ENCODE measurements at places on chromosomes 1 and 21.
A peak's percentile ranks its signal among the peaks of the same experiment; 100 is the strongest.

GRCh38 chr1:41823471-41823870, 95.3 kb downstream of the HIVEP3 start:
- DNase-seq = no peak

DNA sequence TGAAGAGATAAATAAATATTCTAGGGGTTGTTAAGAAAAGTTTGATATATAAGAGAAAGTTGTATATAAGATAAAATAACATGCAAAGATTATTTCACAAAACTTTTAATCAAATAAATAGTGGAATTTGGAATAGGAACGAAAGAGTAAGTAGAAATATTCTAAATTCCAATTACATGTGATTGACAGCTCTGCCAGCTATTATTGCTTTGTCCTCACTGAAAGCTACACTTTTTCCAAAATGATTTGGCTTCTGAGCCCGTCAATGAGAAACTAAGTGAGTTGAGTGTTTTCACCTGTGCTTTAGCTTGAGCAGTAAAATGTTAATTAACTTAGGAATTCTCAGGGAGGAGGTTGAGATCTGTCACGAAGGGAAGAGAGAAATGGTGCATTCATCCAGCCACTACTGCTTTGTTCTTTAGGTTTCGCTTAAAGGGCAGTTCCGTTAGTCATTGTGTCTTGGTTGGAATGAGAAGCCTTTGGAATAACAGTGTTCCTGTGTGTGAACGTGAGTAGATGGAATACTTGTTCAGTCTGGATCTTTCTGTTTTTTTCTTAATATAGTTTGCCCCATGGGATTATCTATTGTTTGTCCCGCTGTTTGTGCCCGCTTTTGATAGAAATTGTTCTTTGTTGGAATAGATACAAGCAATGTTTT, 63.3 kb upstream of the CR1L start:
- DNase-seq = no peak

DNA sequence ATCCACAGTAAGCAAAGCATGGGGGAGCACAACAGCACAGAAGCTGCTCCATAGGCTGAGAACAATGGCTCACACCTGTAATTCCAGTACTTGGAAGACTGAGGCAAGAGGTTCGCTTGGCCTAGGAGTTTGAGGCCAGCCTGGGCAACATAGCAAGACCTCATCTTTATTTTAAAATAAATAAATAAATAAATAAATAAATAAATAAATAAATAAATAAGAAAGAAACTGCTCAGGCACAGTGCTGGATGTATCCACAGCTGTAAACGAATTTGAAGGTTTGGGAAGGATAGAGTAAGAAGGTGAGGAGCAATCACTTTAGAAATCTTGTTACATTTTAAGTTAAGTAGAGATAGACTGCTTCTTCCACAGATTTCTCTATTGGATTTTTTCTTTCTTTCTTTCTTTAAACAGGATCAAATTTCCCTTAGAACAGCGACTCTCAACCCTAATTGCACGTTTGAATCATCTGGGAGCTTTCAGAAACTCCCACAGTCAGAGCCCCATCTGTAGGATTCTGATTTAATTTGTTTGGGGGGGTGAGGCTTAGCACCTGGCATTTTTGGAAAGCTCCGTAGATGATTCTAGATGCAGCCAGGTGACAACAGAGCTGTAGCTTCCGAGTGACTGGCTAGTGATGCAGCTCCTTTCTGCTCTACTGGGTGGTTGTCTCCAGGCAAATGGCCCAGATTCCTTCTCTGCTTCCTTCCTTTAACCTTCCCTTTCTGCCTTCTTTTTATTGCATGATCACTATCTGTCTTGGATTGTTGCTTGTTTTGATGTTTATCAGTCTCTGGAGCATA, 53.5 kb downstream of the S1PR1 start:
- DNase-seq = no peak

- no peak for DNase-seq
These were observed 18.1 kb upstream of the EPHA8 start for GRCh38 chr1:22545141-22545540.

- DNase-seq = no peak
These were observed 24.3 kb downstream of the PTGS2 start for GRCh38 chr1:186655876-186656275.

- no peak for DNase-seq
These were observed 62.0 kb downstream of the SLC9A1 start for GRCh38 chr1:27092888-27093287.

- DNase-seq = no peak
These were observed 30.0 kb upstream of the ETS2 start for GRCh38 chr21:38775733-38776132.

GRCh38 chr1:83593073-83593472, 405.9 kb downstream of the TTLL7 start:
- no peak for DNase-seq

DNA sequence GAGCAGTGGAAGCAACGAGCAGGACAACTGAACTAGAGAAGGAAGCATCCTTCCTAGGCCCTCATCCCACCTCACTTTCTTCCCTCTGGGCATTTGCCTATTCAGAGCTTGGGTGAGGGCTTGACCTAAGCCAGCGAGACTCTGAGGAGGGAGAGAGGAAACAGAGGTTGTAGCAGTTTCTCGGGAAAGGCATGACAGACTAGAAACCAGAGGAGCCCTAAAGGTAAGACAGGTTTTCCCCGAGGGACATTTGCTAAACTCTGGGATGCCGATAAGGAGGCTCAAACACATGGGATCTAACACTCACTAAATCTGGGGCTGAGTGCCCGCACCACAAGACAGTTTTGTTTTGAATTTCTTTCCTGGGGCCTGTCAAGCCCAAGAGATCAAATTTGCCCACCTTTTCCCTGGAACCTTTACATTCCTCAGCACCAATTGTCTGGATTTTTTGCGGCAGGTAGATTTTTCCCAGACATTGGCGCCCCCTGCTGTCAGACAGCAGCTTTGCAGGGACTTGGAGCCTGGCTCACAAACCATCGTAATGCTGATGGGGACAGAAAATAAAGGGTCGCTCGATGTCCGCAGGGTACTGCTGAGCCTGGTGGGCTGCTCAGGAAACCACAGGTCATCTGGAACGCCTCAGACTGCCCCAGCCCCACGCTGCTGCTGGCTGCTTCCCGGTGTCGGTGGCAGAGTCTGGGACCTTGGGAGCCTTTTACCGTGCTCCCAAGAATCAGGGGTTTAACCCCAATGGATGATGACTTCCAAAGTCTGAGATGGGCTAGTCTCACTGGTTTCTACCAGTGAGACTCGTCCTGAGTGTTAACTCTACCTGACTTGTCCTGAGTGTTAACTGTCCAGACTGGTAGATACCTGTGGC, 23.4 kb upstream of the TSPAN2 start:
- peak; percentile 53 for DNase-seq

DNA sequence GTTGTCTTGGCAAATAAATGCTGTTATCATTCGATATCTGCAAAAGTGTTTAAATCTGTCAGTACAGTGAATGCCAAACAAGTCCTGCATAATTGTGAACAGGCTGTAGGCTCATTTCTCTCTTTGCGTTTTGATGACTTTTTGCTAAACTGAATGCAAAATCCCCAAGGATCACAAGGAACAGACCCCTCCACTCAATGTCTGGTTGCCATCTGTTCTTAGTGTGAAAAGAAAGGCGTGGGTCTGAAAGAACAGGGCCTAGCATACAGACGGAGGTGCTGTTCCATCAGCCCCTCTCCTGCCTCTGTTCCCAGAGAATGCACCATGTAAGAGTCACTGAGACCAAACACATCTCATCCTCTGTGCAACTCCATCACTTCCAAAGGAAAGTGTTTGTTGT, 40.4 kb downstream of the EIF2B3 start:
- no peak for DNase-seq

DNA sequence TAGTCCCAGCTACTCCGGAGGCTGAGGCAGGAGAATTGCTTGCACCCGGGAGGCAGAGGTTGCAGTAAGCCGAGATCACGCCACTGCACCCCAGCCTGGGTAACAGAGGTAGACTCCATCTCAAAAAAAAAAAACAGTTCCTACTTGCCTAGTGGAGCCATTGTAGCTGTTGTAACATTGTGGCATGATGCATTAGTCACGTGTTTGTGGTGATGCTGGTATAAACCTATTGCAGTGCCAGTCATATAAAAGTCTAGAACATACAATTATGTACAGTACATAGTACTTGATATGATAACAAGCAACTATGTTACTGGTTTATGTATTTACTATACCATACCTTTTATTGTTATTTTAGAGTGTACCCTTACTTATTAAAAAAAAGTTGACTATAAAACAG, 16.2 kb downstream of the KYAT3 start:
- DNase-seq = no peak

DNA sequence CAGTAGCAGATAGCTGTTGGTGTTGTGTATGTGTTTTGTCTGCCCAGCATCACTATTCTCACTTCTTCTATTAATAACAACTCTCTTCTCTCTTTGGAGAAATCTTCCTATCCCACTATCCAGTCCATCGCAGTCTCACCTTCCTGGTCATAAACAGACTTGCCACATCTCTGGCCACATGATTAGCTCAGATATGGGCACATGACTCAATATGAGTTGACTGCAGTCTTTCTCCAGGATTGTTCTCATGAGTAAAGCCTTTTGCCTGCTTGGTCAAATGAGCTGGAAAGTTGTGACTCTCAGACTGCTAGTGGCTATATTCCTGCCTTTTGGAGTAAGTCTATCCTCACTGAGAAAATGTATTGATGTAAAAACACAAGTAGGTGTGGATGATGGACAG, 32.9 kb upstream of the TADA1 start:
- no peak for DNase-seq

- DNase-seq = no peak
These were observed 16.0 kb downstream of the VANGL2 start for GRCh38 chr1:160416369-160416768.

- no peak for DNase-seq
These were observed 12.0 kb downstream of the EGLN1 start for GRCh38 chr1:231410036-231410612.

DNA sequence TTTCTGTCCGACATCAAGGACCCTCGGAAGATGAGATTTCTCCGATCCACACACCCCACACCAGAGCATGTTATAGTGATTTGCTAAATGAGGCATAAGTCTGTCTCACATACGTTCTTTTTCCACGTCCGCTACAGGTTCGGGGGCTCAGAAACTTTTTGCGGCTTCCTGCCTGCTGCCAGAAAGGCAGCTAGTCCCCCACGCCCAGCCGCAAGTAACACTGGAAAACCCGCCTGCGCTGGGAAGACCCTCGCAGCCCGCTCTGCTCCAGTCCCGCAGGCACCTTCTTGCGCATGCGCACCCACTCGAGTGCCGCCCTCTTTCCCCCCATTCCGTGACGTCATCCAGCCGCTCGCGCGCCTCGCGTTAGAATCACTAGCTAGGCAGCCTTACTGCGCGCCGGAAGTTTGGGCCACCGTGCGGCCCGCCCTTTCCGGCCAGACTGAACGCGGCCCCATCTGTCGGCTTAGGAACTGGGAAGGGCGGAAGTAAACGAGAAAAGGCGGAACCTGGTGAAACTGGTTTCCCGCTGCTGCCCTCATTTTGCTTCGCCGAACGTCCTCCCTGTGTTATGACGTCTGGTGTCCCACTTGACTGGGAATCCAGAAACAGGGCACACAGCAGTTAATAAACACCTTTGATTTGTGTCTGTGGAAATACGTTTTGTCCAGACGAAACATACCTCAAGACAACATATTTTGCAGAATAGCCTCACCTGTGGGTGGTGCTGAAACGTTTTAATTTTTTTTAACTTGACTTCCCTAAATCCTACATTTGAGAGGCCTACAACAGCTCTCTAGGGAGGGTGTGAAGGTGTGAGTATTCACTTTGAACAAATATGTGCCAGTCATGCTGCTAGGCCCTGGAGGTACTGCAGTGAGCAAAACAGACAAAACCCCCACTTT, at the start of gene C1orf74:
C1orf74 (minus strand) TSS at position 295 of the 905 bp plus-strand sequence. CDS start 925 bp downstream, outside the sequence.
- DNase-seq = peak; percentile 100

- no peak for DNase-seq
These were observed 61.8 kb upstream of the LRRC8D start for GRCh38 chr1:89759036-89759435.

DNA sequence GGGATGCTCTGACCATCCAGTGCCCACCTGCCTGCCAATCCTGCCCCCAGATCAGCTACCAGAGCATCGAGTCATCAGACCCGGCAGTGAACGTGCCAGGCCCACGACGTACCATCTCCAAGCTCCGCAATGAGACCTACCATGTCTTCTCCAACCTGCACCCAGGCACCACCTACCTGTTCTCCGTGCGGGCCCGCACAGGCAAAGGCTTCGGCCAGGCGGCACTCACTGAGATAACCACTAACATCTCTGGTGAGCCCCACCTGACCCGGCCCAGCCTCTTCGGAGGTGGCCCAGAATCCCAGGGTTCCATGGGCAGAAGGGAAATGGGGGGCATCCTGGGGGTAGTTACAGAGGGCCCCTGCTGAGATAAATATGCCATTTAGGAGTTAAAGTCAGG, 43.1 kb downstream of the PTPRU start:
- no peak for DNase-seq

GRCh38 chr1:48820491-48820890, 43.8 kb upstream of the BEND5 start:
- DNase-seq = no peak

DNA sequence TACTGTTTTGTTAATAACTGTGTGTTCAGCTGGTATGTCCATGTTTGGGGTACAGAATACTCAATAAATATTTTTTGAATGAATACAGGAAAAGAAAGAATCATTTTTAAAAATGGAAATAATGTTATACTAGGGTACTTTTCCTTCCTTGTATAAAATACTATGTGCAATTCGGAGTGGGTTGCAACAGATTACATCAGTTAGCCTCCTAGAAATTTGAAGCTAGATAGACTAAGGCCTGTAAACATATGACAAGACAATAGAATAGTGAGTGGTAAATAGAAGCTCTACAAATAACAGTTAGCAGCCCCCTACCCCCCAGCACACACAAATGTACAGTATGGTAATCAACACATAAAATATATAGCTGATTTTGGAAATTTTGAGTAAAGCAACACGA, 195.9 kb downstream of the KCNT2 start:
- no peak for DNase-seq

Data from stimulated activated CD4-positive, alpha-beta T cell treated with anti-CD3 and anti-CD28 coated beads, Interleukin-4, amount 100 ng/mL, for 24 hours (primary cell).